ENCODE measurements at places on chromosomes 3 and 15.

GRCh38 chr3:45964139-45964538, 20.9 kb downstream of the CXCR6 start:
- DNase-seq: peak; percentile 30

DNA sequence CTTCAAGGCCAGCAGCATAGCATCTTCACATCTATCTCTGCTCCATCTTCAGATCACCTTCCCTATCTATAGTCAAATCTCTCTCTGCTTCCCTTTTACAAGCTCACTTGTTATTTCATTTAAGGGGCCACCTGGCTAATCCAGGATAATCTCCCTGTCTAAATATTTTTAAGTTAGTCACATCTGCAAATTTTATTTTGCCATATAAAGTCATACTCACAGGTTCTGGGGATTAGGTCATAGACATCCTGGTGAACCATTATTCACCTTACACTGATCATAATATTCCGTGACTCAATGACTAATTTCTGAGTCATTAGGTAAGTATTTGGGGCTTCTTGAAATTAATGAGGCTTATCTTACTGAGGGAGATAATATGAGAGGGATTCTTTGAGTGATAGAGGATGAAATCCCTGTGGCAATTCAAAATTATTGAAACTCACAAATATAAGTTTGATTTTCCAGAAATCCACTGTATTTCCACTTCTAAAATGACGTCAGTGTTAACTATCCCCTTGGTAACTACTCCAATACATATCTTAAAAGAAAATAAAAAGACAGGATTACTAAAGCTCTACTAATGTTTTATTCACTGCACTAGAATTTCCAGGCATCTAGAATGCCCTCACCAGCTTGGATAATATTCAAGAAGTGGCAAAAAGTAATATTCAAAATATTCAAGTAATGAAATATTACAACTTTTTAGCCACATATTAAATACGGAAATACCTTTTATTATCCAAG, 93.7 kb upstream of the RBMS3 start:
- no peak for DNase-seq

- DNase-seq: no peak
These were observed 13.5 kb upstream of the STXBP5L start for GRCh38 chr3:120894316-120895057.

DNA sequence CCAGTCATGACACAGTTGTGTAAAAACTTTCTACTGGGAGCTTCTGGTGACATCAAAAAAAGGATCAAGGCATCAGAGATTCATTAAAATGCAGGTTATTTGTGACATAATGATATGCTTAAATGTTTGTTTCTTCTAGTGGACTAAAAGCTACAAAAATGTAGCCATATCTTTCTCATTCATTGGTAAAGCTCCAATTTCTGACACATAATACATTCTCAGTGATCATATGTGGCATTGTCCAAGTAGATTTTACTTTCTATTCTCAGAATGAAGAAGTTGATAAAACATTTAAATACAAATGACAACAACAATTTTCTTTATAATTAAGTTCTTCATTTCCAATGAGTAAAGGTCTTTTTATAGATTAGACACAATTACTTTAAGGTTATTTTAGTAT, 71.0 kb upstream of the ARHGEF26 start:
- no peak for DNase-seq

- no peak for DNase-seq
These were observed 452.9 kb upstream of the NECTIN3 start for GRCh38 chr3:110618512-110619226.

DNA sequence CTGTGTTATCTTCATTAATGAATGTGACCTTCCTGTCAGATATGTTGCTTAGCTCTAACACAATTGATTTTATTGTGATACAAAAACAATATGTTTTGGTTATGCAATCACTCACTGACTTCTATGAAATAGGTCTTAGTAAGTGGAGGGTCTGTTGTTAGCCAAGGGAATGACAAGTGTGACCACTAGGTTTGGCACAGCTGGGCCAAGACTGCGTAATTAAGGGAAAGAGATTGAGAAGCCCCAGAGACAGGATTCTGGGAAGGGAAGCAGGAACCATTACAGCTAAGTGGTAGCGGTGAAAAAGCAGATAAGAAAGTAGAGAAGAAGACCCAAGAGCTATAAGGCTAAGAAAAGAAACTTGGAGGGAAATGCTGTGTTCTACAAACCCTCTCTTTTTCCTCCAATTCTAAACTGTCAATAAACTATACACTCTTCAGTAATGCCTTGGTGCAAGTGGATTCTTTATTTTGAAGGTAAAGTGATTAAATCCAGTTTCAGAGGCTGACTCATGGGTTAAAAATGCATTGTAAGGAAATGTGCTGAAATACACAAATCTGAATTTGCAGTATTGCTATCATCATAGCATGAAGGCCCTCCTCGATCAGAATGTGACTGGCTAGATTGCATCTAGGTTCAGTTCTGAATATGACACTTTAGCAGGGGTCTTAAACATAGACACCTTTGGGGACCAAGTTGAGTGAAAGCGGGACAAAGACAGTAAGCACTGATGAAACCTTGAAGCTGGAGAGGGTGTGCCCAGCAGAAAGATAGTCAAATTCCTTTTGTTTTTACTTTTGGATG, 26.1 kb downstream of the KCNMB2 start:
- no peak for DNase-seq

GRCh38 chr3:22659651-22660475, 543.3 kb upstream of the UBE2E2 start:
- DNase-seq: no peak

DNA sequence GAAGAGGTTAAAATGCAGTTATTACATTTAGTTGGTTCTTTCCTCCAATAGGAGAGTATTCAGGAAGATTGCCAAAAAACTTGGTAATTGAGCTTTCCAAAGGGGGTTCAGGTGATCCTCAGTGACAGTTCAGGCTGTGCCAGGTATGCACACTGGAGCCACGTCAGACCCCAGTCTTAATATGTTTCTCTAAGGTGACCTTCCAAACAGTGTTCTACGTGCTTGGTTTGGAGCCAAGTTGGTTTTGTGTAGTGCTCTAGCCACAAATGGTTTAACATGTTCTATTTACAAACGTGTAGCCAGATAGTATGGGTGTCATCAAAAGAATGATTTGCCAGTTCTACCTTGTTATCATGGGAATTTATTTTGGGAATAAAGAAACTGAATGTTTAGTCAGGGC, 21.0 kb downstream of the CTDSPL start:
- no peak for DNase-seq

DNA sequence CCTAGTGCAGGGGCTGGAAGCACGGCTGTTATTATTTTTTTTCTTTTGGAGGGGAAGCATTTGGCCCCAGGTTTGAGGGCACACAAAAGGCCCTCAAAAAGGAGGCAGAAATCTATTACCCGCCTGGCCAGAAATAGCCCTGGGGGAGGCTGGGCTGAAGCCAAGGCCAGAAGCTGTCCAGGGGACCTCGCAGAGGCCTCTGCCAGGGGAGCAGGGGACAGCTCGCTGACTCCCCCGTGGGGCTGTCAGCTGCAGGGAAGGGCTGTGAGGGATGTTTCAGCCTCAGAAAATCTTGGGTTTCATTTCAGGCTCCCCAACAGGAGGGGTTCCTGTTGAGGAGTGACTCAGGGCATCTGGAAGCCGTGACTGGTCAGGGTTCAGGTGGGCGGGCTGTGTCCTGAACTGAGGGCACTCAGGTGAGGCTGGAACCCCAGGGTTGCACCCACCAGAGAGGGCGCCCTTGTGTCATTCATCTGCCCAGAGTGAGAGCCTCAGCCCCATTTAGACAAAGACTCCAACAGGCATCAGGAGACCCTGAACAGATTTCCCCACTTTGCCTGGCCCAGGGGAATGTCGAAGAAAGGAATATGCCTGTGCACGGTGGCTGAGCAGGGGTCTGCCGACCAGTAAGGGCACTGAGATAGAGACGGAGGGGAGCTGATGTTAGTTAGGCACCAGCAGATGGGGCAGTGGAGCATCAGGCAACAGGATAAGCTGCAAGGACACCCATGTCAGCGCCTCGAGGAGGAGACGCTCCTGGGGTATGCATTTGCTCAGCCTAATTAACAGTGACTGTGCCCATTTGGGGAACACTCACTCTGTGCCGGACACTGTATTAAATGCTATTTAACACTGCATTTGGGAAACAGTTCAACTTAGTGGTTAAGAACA, 43.5 kb upstream of the SLC6A11 start:
- no peak for DNase-seq

GRCh38 chr3:122975924-122976293, 51.7 kb downstream of the SEMA5B start:
- DNase-seq: no peak

- DNase-seq: no peak
These were observed 49.9 kb downstream of the EEFSEC start for GRCh38 chr3:128203169-128203568.

DNA sequence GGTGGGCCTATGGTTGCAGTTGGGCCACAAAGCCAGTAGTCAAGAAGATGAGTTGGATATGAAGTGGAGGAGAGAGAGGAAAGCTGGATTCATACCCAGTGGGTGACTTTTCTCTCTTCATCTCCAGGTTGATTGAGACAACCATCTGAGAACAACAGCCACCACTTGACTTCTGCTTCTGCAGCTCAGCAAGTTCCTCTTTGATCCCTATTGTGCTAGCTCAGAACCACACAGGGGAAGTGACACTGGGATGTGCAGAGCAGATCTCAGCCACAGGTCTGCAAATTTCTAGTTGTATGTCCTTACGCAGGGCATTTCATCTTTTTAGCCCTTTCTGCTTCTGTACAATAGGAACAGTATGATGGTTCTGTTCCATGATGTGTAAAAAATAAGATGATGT, 459.2 kb upstream of the ARRDC4 start:
- no peak for DNase-seq

GRCh38 chr15:25783607-25784540, 79.3 kb downstream of the ATP10A start:
- peak; percentile 38 for DNase-seq

DNA sequence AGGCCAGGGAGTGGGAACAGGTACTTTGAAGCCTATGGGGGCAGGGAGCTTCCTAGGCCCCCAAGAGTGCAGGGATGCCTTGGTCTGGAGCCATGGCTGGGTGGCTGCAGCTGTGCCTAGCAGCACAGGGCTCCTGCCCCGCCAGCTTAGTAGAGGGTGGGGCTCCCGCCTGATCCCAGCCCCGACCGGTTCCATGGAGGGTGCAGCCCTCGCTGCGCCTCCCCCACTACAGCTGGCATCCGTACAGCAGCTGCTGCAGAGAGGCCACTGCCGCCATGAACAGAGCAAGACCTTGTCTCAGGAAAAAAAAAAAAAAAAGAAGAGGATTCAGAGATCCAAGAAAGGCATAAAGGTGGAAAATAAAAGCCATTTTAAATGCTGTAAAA, 277.2 kb downstream of the UBE2E2 start:
- no peak for DNase-seq

DNA sequence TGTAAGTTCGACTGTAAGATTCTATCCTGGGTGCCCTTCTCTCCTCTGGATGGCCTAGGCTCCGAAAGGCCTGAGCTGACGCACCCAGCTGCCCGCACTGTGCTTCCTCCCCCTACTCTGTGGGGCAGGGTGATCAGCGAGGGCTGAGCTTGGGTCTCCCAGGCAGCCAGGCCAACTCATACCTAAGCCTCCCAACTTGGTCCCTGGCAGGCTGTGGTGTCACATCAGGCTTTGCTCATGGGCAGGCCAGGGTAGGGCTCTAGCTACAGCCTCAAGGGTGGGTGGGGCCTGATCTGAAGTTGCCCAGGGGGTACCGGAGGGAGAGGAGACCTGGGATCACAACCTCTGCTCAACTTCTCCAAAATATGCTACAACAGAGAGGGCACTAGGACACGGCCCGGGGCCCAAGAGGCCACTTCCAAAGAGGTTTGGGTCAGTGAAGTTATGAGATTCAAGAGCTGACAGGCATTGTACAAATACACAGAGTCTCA, 123.1 kb downstream of the ADCY5 start:
- no peak for DNase-seq

- no peak for DNase-seq
These were observed 19.2 kb downstream of the CDIN1 start for GRCh38 chr15:36598529-36599177.

DNA sequence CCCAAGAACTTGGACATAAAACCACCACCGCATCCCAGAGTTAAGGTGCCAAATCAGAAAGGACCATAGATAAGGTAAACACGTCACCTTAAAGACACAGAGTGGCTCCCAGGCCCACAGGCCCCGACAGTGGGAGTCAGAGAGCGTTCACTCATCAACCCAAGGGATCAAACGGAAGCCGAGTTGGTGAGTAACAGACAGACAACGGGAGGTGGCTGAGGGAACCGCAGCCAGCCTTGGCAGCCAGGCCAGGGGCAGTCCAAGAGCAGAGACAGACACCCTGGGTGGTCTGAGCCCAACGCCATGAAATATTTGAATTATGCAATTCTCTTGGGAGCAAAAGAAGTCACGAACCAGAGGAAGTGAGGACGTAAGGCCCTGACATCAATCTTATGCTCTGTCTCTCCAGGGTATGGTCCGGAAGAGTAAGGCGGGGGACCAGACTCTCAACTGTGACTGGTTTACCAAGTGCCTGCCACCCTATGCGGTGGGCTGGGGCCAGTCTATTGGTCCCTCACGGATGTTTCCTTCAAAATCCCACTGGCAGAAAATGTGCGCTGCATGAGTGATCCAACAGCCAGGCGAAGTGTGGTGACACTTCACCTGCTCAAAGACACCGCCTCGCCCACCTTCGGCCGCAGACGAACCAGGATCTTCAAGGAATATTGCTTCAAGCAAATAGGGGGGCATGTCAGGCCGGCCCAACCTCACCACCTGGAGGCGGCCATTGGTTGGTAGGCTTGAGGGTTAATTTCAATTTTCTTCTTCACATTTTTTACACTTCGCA, 34.3 kb downstream of the TMEM44 start:
- no peak for DNase-seq

DNA sequence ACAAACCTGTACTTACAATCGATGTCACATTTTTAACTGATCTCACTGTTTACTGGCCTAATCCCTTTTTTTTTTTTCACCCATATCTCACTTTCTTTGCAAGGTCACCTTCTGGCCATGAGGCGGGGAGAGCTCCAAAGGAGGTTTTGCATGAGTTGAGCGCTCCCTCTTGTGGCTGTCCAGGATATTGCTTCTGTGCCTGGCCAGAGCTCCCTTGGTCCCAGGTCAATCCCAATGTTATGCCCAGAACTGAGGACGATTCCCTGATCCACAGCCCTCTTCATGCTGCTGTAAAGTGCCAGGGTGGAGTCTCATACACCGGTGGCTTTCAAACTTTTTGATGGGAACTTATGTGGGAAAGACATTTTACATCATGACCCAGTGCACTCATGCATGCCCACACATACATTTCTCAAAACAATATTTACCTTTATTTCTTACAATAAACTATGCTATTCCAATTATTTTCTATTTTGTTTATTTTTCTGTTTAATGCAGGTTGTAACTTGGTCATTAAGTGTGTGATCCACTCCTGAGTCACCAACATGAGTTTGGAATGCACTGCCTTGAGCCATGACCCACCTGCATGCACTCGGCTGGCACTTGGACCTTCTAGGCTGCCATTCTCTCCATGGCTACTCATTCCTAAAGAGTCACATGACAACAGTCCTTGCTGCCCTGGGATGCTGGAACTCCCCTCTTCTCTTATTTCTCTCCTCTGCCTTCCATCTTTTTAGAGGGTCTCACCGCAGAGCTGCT, 9.6 kb upstream of the SST start:
- DNase-seq: peak; percentile 65

DNA sequence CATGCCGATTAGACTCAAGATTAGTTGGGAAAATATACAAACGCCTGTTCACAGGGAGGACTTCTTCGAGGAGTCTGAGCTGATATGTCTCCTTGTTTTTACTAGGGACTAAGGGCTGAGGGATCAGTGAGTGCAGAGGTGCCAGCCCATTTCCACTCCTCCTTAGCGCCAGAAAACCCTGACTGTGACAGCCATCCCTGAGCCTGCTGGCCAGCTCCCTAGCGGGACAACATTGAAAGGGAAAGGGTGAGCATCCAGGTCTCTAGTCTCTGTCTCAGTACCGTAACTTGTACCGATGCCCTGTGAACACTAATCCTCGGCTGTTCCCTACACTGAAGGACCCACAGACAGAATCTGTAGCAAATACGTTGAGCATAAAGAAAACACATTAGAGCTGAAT, 243.4 kb downstream of the WNT5A start:
- DNase-seq: no peak
